Stomach (tissue), 19 donors: ENCODE measurements at places on chromosomes 7 and 10. TPM values are rescaled to one million over a fixed set of nuclear protein-coding genes. Genes with fewer than 3 reads are reported as not detected.

PLXNA4 gene
- 5.4 TPM for total RNA-seq

DNA sequence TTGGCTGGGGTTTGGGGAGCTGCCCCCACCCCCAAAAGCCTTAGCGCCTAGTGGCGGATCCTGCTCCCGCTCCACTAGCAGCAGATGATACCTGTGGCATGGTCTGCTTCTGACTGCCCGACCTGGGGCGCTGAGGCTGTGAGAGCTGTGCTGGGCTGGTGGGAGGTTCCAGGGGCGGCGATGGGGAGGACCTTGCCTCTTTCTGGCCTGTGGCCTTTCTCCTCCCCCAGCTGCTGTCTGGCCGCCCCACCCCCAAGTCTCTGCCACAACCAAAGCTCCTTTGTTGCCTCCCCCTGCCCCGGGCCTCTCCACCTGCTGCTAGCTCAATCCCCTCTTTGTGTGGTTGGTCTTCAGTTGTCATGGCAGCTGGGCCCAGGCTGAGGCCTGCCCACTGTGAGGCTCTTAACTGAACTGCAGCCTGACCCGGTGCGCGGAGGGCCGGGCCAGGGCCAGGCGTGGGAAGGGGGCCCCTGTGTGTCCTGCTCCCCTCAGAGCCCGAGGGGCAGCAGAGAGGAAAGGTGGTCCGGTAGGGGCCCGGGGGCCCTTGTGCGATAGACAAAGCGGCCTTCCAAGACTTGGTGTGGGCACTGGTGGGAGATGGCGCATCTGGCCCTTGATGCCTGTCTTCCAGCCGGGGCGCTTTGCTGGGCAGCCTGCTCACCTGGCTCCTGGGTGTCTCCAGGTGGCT, 4.7 kb downstream of the ZNF775 start:
- DNase-seq: no peak
- no peak overlapping the region for H3K4me3 ChIP-seq
- H3K27ac ChIP-seq: no peak overlapping the region
- H3K4me1 ChIP-seq: peaks cover 59% of the 10 kb centered on the region

MCM7 gene
- 41.3 TPM for total RNA-seq

- no peaks in the 10 kb centered on the region for H3K36me3 ChIP-seq
- H3K4me1 ChIP-seq: peaks cover 10% of the 10 kb centered on the region
- no peak for DNase-seq
- H3K27ac ChIP-seq: no peak overlapping the region
- H3K4me3 ChIP-seq: no peak overlapping the region
These were observed 28.2 kb upstream of the MPP7 start for GRCh38 chr10:28331066-28331465.

- no peak overlapping the region for H3K27ac ChIP-seq
- H3K27me3 ChIP-seq: no peaks in the 10 kb centered on the region
- no peak for DNase-seq
- H3K4me3 ChIP-seq: no peak overlapping the region
These were observed 18.3 kb upstream of the CDK6 start for GRCh38 chr7:92854501-92855238.

DNA sequence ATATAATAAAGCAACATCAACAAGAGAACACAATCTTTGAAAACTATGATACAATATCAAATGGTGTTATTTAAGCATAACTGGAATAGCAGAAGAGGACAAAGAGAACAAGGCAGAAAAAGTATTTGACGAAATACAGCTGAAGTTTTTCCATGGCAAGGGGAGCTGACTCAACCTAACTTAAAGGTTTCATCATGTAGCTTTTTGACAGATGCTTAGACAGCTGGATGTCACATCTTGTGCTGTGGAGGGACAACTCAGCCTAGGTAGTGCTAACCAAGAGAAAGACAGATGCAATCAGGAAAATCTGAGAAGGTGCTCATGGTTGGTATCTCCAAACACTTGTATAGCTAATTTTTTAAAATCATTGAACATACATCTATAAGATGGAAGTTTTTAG, 208.2 kb downstream of the TFEC start:
- no peaks in the 10 kb centered on the region for H3K27me3 ChIP-seq
- H3K4me1 ChIP-seq: no peaks in the 10 kb centered on the region
- H3K36me3 ChIP-seq: no peaks in the 10 kb centered on the region
- DNase-seq: no peak
- H3K27ac ChIP-seq: no peak overlapping the region
